Fibroblast of gingiva (primary cell): ENCODE measurements at places on chromosomes 1 and 21.

- DNase-seq = no peak
Observed at GRCh38 chr1:235644693-235645305, 4.8 kb downstream of the GNG4 start.

- DNase-seq = no peak
Observed at GRCh38 chr1:205356440-205357139, at the start of gene KLHDC8A. KLHDC8A (minus strand) TSS chr1:205356922; CDS start chr1:205343604, 13,318 bp downstream.

- DNase-seq = no peak
Observed at GRCh38 chr1:19648689-19649088, 4.6 kb downstream of the NBL1 start.

- DNase-seq = no peak
Observed at GRCh38 chr21:36524477-36524876, 44.6 kb upstream of the CLDN14 start.

DNA sequence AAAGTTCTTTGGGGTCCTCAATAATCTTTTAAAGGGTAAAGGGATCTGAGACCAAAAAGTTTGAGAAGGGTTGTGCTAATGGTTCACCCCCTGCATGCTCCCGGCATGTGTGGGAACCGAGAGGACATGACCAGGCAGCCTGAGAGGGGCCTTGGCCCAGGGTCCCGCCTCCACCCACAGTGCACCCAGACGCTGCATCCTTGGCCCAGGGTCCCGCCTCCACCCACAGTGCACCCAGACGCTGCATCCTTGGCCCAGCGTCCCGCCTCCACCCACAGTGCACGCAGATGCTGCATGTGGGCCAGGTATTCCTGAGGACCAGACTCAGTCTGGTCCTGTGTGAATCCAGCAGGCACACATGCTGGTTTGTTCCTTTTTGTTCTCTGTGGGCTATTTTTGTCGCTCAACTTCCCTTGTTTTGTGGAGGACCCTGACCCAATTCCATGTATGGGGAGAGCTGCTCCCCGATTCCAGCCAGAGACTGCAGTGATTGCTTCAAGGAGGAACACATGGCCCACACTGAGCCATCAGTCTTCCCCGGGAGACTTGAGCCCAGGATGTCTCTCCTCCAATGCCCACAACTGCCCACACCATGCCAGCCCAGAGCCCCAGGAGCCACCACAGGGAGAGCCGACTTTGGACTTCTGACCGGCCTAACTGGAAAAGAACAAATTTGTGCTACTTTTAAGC is 3.5 kb downstream of the NPHP4 start:
- DNase-seq = no peak

- DNase-seq = no peak
Observed at GRCh38 chr1:245832771-245833527, 674.1 kb downstream of the SMYD3 start.

GRCh38 chr21:37208741-37209225 is 58.4 kb downstream of the VPS26C start:
- DNase-seq = no peak

DNA sequence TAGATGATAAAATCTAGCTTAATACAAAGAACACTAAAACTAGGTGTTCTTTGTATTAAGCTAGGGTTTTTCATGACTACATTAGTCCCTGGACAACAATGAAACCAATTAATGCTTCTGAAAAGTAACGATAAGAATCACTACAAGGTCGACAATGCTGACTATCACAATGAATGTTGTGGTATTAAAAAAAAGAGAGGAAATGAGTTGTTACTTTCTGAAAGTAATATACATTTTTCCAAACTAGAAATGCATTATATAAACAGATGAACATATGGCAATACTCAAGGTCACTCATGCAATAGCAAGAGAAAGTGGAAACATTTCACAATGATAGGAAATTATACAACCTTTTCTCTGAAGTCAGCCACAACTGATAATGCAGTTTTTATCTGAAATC is 19.0 kb downstream of the DPH5 start:
- DNase-seq = peak; percentile 42

- DNase-seq = no peak
Observed at GRCh38 chr1:18955131-18955440, 1.4 kb downstream of the IFFO2 start.

DNA sequence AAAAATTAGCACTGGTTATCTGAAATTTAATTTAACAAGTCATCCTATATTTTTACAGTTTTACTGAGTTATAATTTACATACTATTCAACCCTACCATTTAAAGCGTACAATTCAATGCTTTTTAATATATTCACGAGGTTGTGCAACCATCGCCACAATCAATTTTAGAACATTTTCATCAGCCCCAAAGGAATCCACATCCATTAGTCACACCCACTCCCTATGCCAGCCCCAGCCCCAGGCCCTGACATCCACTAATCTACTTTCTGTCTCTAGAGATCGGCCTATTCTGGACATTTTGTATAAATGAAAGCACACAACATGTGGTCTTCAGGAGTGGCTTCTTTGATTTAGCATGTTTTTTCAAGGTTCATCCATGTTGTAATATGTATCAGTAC is 134.7 kb downstream of the PSMG1 start:
- DNase-seq = peak; percentile 50

- peak; percentile 35 for DNase-seq
Observed at GRCh38 chr1:240245629-240246020, 153.9 kb downstream of the FMN2 start.

- DNase-seq = peak; percentile 91
Observed at GRCh38 chr1:17190010-17190995, 14.6 kb upstream of the PADI1 start.

DNA sequence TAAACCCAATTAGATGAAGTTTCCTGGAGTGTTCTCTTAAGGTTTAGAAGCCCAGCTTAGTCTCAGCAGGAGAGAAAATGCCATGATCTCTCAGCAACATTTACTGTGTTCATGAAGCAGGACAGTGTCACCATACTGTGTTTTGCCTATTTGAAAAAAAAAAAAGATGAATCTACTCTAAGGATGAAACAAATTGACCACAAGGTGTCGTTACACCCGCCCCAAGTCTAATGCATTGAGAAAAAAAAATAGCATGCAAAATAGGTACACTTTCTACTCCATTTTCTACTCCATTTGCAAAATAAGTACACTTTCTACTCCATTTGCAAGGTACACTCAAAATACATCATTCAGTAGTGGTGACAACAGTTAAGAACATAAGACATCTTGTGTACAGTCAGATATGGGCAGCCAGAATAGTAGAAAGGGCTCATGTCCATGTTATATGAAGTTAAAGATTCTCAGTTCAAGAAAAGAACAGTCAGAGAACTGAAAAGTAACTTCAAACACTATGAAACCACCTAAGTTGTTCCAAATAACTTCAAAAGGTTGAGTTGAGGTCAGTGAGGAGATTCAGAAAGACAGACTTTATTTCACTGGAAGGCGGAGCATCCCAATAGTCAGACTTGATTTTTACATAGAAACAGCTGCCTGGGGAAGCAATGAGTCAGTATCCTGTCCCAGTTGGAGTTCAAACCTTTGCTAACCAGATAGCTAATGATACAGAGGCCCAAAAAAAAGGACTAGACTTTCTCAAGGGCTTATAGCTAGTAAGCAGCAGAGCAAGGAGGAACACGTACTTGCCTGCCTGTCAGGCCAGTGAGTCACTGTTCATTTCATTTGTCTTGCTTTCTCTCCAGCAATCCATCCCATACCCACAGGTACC is 13.3 kb downstream of the PLPPR5 start:
- DNase-seq = peak; percentile 48

GRCh38 chr21:42362700-42363099 is 3.6 kb downstream of the TFF1 start:
- DNase-seq = no peak

- DNase-seq = no peak
Observed at GRCh38 chr1:43947061-43947873, 517 bp downstream of the IPO13 start.

GRCh38 chr1:60162936-60163335 is 89.4 kb upstream of the C1orf87 start:
- DNase-seq = no peak

- DNase-seq = peak; percentile 70
Observed at GRCh38 chr1:85200463-85201339, at the start of gene SYDE2. SYDE2 (minus strand) TSS chr1:85201016; CDS start chr1:85200996, 20 bp downstream.

DNA sequence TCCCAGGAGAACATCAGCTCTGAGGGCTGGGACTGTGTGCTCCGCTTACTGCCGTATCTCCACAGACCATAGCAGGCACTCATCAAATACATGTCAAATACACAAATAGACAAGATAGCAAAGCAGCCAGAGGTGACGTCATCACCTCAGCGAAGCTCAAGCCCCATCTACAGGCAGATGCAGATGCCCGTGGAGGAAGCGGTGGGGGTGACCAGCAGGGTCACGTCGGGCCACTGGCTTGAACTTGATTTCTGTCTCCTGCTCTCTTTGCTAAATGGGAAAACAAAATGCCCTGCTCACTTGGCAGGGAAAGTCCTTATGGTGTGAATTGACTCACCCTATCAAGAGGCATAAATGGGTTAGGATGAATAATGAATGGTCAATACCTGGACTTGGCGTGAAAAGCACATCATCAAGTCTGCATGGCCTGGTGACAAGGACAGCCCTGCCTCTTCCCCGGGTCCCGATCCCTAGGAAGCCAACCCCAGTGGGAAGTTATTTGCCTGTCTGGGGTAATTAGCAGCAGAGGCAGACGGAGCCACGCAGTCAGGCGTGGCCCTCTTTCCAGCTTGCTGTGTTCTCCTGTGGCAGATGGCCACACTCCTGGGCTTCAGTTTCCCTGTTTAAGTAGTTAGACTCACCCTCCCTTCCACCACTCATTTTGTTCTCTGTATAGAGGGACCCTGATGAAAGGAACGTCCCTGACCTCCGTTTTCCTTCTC is 536.0 kb downstream of the NPHP4 start:
- no peak for DNase-seq

GRCh38 chr1:236685205-236685916 is 938 bp upstream of the ACTN2 start:
- no peak for DNase-seq

DNA sequence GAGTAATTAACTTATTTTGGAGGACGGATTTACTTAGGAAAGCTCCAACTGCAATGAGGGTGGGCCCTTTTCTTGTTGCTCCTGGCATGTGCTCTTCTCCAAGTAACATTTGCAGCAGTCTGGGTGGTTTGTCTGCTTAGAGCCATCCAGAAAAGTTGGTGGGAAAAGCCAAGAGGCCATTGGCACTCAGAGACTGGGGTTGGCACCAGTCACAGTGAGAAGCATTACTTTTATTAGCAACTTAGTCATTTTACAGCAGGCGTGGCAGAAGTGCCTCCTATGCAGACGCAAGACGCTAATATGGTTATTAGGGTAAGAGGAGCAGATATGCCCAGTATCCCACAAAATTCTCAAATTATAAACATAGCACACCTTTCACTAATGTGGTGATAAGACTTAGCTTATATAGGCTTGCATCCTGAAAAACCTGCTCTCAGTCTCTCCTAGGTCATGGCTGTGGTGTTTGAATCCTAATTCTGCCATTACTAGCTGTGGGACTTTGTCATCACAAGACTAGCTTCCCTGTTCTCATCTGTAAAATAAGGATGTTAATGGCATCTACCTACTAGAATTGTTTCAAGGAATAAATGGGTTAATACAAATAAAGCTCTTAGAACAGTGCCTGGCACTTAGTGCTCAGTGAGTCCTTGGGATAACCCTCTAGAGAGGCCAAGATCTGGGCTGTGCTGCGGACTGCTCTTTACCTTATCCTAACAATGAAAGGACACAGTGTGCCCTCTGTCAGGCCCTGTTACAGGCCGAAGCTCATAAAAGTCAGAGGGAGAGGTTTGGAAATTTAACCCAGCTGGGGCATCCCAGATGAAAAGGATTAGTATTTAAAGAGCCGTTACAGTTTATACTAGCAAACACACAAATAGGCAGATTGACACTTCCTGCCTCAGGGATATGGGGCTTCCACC is 154.6 kb downstream of the ROR1 start:
- peak; percentile 10 for DNase-seq

GRCh38 chr21:36654796-36655325 is 44.1 kb upstream of the SIM2 start:
- DNase-seq = no peak

DNA sequence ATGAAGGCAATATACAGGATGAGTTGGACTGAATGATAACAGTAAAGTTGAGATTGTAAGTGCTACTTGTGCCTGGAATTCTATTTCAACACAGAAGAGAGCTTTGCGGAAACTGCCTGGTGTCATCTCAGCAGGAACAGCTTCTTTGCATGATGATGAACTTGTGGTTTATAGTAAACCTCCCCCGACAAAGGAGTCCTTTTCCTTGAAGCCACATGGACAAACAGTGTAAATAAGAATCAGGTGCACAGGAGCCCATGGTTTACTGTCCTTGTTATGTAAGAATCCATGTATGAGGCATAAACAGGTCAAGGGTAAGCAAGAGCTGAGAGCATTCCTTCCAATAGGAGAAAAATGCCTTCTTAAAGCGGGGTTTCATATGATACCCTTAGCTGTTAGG is 66.2 kb downstream of the PCNX2 start:
- DNase-seq = no peak

- no peak for DNase-seq
Observed at GRCh38 chr1:54323324-54323739, 82.9 kb downstream of the SSBP3 start.

- peak; percentile 73 for DNase-seq
Observed at GRCh38 chr1:26784023-26784871, 3.5 kb upstream of the PIGV start.

- DNase-seq = no peak
Observed at GRCh38 chr1:36163426-36163825, 7.5 kb downstream of the MAP7D1 start.

DNA sequence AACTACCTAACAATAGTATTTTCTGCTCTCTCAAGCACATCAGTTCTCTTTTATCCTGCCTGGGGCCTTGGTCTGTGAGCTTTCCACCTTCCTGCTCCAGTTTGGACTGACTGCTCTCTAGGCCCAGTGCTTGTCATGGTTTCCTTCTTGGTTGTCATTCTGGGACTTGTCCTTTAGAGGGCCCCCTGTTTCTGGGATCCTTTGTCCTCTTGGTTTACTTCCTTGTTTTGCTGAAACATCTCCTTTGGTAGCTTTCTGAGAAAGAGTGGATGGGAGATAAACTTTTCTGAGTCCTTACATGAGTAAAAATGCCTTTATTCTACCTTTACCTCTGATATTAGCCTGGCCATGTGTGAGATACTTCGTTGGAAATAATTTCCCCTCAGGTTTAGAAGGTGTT is 4.7 kb downstream of the SLC1A7 start:
- DNase-seq = no peak

- no peak for DNase-seq
Observed at GRCh38 chr1:86477256-86477655, 8.5 kb downstream of the CLCA1 start.

DNA sequence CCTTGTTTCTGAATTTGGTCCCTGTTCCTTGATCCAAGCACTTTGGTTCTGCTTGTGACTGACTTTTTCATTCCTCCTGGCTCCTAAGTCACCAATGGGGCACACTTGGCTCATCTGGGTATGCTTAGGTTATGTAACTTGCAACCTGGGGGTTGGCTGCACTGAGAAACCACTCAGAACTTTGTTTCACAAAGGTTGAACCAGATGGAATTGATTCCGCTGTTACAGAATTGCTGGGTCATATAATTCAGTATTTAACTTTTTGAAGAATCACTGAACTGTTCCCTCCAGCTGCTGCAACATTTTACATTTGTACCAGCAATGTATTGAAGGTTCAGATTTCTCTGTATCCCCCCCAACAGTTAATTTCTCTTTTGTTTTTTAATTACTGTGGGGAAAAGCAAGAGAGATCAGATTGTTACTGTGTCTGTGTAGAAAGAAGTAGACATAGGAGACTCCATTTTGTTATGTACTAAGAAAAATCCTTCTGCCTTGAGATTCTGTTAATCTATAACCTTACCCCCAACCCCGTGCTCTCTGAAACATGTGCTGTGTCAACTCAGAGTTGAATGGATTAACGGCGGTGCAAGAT is 9.6 kb upstream of the NVL start:
- no peak for DNase-seq

GRCh38 chr21:42262831-42263231 is 43.9 kb downstream of the ABCG1 start:
- DNase-seq = no peak
